Effector CD4-positive, alpha-beta T cell (primary cell): ENCODE measurements at places on chromosomes 2 and 18.

DNA sequence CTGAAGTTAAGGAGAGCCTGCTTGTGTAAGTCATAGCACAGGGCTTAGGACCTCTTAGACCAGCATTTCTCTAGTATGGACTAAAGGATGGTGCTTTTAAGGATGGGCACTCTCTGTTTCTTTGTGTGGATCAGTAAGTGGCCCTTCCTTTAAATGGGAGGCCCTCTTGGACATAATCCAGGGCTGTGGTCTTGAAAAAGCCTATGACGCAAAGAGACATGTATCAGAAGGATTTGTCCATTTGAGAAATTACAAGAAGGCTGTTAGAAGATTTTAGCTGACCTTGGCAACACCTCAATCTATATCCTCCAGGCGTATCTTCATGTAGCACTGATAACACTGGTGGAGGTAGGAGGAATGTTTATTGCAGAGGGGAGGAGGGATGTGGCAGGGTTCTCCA lies 79.2 kb downstream of the PRPF40A start:
- DNase-seq, result no peak

DNA sequence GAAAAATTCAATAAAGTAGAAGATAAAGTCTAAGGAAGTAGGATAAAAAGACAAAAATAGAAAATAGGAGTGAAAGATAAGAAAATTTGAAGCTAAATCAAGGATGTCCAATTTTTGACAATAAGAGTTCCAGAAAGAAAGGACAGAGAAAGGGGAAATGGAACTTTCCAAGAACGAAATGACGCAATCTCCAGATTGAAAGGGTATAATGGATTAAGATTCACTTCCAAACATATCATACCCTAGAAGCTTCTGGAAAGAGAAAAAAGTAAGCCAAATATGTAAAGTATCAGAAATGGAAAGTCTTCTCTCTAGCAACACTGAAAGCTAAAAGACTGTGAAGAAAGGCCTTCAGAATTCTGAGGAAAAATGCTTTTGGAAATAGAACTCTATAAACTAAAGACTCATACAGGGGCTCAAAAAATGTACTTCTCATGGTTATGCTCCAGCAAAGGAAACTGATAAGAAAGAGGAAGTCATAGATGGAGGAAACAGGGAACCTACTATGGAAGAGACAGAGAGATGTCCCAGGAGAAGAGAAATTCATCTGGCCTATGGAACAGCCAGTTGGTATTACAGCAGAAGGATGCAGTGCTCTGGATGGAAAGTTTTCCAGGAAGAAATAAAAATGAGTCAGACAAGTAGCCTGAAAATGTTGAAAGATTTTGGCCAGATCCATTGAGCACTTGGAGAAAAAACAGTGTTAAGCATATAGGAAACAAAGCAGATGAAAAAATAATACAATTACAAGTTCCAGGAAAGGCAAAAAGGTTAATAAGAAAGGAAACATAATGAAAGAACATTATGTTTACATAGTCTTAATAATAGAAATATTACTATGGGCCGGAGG lies 20.1 kb downstream of the CASP8 start:
- DNase-seq, result no peak

DNA sequence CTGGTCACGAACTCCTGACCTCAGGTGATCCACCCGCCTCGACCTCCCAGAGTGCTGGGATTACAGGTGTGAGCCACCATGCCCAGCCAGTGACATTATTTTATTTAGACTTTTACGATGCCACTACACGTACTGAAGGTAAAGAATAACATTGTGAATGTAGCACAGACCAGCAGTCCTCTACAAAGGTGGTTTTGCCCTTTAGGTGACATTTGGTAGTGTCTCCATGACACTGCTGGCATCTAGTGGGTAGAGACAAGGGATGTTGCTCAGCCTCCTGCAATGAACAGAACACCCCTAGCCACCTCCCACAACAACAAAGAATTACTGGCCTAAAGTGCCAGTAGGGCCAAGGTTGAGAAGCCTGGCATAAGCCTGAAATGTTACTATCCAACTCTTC lies 69.5 kb downstream of the MYOM1 start:
- DNase-seq, result no peak

DNA sequence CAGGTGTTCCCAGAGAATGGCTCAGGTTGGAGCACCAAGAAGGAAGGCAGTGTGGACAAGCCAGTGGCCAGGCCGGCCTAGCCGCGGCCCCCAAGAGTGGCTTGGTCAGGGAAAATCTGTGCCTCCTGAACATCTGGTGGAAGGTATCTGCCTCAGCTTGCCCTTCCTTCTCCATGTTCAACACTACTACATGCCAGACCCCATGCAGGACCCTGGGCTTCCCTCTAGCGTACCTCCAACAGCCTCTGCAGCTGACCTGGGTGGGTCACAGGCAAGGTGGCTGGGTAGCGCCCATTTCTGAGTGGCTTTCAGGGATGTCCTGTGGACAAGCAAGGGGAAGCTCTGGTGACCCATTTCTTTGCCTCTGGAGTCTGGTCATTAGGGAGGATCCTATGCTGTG lies 7.7 kb downstream of the WNT10A start:
- no peak for DNase-seq

DNA sequence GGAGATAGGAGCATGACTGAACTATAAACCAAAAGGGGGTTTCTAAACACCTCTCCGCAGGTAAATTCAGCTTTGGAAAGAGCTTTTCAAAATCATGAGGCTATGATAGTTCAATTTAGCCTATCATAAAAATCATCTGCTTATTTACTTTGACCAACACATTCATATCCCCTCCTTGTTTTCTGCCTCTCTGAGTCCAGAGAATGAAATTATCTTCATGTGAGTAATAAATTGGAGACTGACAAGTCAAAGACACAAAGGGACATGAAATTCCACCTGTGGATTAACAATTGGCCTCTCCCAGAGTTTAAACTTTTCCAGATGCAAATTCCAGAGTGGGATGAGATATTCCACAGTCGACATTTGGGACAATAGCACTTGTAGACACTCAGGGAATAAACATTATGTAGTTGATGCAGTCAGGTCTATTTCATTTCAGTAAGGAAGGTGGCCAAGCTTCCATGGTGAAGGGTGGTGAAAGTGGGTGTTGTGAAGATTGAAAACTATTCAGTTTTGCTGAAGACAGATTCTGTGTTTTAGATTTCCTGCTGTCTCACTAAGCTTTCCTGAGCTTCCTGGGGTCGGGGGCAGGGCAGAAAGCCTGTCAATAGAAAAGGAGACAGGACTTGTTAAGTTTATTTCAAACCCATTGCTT lies 84.7 kb downstream of the CDC42EP3 start:
- DNase-seq, result no peak

DNA sequence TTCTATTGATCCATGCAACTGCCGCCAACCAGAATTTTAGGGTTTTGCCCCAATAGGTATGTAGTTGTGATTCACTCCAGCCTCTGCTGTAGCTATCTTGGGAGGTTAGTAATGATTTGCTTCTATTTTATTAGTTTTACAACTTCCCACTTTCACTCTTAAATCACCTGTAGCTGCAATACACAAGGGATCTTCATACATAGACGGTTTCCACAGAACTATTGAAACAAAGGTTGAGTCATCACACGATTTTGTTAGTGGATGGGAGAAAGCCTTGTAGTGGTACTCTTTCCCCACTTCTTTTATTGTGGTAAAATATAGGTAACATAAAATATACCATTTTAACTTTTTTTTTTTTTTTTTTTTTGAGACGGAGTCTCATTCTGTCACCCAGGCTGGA lies 104.2 kb upstream of the SPRED2 start:
- DNase-seq, result no peak

GRCh38 chr18:11042247-11042646 lies 107.1 kb downstream of the PIEZO2 start:
- no peak for DNase-seq

- no peak for DNase-seq
Measured at GRCh38 chr18:70363861-70364260, 75.0 kb downstream of the SOCS6 start.
